Activated CD4-positive, alpha-beta T cell treated with anti-CD3 and anti-CD28 coated beads, Interleukin-10, Interleukin-2, amounts not matched to agents 100 ng/mL and 50 ng/mL, durations not matched to agents 16 hours and 8 hours (primary cell): ENCODE measurements at places on chromosomes 4 and X.

- DNase-seq, result no peak
These were observed 47.9 kb downstream of the JADE3 start for GRCh38 chrX:46959985-46960700.

DNA sequence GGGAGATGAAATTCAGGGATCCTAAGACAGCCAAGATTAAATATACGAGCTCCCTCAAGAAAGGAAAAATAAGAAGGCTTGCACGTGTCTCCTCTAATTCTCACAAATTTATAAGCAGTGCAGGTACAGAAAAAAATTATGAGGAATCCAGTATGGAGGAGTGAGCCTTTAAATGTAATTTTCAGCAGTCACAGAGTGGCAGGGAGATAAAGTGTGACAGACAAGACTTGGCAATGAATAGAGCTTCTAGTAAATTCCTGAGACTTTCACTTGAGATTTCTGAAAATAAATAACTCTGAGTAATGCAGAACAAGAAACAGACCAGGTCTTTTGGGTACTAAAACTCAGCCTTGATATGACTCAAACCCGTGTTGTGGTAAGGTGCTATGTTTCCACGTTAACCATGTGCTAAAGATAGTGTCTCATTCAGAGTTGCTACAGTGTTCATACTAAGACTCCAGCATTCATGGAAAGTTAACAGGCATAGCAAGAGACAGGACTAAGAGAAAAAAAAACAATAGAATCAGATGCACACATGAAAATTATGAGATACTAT, 119.8 kb downstream of the SPOCK3 start:
- no peak for DNase-seq

- DNase-seq, result no peak
These were observed 38.0 kb upstream of the GATB start for GRCh38 chr4:151798678-151799416.

DNA sequence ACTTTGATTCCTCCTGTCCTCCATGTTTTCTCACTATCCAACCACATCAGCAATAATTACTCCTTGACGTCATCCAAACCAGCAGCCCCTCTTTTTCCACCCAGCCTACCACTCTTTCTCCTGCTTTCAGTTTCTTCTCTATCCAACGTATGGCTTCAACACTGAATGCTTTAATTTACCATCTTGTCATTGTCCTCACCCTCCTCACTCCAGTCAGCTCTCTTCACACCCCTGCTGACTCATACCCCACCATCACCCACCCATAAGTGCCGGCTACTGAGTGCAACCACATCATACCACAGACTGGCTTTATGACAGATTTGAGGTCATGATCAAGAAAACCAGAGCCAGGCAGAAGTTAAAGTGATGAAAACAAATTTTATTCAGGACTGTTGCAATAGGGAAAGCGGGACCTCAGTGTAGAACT, 9.8 kb upstream of the ANXA5 start:
- peak; percentile 95 for DNase-seq

DNA sequence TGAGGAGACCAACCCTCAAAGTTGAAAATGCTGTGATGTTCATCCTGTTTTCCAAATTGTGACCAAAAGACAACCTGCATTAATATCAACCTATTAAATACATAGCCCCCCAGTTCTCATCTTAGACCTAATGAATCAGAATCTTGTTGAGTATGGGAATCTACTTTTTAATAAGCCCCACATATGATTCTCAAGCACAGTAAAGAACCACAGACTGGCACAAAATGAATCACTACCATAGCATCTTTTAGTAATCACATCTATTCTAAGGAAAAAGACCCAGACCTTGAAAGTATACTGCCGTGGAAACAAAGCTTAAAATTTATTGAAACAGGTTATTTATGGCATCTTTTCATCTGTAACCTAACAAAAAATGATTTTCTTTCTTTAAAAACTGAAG, 152.9 kb downstream of the STPG2 start:
- DNase-seq, result no peak

DNA sequence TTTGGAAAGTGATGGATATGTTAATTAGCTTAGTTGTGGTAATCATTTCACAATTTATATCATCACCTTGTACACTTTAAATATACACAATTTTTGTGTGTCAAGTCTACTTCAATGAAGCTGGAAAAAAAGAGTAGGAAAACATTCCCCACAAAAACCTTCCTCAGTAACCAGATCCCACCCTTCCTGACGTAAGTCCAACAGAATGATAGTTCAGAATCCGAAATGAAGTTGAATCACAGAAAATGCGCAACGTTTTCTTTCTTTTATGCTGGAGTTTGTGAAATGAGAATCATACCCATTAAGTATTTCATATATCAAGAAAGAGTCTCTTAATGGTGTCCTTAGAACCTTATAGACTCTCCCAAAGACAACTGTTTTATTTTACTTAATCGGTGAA, 292.9 kb downstream of the USP46 start:
- DNase-seq, result no peak

DNA sequence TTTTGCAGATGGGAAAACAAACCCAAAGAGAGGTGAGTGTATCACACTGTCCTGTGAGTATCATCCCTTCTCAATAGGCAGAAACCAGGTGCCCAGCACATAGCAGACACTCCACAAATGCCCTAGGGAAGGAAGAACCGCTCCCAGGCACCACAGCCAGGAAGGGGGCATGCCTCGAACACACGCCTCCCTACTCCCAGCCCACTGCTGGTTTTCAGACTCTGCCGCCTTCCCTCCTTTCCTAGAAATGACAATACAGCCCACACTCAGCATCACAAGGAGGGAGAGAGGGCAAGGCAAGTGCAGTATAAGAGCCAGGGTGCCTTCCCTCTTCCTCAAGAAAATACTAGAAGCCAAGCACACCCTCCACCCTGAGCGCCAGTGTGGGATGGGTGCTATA, 16.2 kb downstream of the JAKMIP1 start:
- no peak for DNase-seq

DNA sequence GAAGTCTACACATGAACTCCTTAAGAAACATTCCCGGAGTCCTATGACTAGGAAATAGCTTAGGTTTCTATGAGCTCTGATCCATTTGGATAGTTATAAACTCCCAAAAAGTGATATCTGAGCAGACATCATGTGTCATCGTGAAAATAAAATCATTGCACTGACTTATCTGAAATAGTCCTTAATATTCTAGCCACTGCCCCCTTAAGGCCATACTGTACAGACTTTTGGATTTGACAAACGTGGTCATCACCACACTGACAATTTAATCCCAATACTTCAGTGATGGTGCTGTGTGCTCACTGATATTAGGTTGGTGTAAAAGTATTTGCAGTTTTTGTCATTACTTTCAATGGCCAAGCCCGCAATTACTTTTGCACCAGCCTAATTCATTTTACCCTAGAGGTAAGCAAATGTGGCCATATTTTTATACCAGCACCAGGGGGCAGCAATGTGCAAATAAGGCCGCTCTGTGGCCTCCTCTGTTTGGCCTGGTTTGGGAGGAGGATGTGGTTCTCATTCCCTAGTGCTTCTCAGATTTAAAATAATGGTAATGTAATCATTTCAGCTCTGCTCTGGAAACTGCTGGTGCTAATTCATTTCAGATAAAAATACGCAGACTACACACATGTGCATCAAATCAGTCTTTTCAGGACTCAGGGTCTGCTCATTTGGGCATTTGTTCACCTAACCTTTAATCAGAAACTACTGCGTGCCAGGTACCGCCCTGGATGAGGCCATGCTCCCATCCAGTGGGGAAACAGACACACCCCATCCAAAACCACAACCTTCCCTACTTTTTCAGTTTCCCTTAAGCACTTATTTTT, 196.4 kb upstream of the C1QTNF7 start:
- peak; percentile 81 for DNase-seq

DNA sequence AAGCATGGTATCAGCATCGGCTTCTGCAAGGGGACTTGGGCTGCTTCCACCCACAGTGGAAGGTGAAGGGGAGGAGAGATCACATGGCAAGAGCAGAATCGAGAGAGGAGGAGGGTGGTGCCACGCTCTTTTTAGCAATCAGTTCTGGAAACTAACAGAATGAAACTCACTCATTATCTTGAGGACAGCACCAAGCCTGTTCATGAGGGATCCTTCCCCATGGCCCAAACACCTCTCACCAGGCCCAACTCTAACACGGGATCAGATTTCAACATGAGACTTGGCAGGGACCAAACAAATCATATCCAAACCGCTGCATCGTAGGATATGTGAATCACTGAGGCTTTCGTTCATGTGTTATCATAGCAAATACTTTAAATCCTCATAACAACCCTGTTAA, 125.5 kb downstream of the GPC3 start:
- no peak for DNase-seq

- no peak for DNase-seq
These were observed 29.2 kb downstream of the MSN start for GRCh38 chrX:65696613-65697012.

DNA sequence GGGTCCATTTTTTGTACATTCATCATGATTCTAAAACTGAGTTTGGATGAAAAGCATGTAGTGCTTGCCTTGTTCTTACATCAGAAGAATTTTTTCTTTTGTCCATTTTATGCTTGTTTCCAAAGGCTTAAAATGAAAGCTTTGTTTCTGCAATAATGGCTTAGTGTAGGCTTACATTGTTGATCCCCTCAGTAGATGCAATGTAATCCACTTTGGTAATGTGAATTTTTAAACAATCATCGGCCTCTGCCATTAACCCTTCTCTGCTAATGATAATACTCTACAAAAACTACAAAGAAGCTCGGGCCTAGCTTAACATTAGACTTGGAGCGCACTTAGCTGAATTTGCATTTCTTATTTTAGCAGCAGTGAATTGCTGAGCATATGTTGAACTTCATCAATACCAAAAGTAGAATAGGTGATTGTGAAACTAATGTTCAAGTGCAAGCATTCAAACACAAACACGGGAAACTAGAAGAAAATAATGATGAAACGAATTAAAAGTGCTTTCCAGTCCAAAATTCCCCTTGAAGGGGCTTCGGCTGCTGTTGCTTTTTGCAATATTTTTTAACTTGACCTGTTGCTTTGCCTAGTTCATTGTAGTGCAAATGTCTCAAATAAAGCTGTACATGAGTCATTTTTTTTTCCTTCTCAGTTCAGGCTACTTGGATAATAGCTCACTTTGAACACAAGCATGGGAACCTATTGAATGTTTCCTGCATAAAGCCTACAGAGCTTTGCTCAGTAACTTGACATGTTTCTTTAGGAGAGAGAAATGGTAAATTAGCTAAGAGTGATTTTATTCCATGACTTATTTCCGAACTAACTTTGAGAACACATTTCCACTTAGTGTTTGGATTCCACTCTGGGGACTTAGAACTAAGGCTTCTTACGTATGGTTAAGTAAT, 66.5 kb downstream of the SLIT2 start:
- no peak for DNase-seq

- no peak for DNase-seq
These were observed 1912.7 kb upstream of the TENM3 start for GRCh38 chr4:180330521-180330920.

- no peak for DNase-seq
These were observed 127.9 kb upstream of the PPP3CA start for GRCh38 chr4:101475246-101475645.

DNA sequence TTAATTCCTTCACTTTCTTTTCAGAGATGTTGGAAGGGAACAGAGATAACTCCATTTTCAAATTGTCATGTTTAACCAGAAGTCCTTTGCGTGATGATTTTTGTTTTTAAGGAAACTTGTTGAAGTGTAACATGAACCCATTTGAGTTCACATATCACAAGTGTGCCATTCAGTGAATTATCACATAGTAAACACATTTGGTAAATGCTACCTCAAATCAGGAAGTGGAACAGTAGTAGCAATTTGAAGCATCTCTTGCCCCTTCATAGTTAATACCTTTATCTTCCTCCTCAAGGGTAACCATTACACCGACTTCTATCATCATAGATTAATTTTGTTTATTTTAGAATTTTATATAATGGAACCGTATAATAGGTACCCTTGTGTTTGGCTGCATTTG, 35.8 kb downstream of the KDM6A start:
- no peak for DNase-seq

GRCh38 chr4:147821555-147821954, 89.7 kb downstream of the ARHGAP10 start:
- peak; percentile 29 for DNase-seq

GRCh38 chr4:51840781-51841180, 2.2 kb upstream of the DCUN1D4 start:
- DNase-seq, result no peak

DNA sequence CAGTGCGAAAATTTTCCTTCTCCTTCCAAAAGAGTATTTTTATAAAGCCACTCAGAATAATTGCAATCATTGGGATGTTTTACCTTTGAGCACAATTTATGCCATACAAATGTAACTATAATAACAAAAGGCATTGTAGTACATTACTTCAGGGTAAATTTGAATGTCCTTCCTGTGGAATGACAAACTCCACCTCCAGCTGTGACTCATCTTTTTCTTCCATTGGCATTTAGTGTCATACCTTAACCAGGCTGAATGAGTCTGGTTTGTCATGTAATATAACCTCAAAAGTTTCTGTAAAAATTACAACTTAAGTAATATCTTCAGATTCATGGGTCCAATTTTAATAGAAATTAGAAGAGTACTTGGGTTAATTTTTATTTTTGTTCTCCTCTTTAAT, 93.3 kb downstream of the TMEM47 start:
- DNase-seq, result no peak

DNA sequence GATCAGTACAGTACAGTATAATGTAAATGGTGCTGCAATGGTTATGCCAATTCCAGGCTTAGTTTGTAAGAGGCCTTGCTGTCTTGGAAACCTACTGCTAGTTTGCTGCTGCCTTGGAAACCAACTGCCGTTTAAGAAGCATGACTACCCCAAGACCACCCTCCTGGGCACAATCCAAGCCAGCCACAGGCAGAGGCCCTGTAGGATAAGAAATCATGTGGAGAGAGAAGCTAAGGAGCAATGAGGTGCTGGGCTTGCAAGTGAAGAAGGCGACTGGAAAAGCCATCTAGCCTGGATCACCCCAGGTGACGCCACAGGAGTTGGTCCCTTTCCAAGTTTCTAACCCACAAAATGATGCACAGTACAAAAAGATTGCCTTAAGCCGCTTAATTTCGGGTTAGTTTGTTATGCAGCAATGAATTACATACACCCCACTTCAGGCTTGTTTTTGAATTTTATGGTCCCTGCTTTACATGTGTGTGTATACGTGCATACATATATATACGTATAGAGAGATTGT, 16.9 kb downstream of the ZFP42 start:
- DNase-seq, result no peak

DNA sequence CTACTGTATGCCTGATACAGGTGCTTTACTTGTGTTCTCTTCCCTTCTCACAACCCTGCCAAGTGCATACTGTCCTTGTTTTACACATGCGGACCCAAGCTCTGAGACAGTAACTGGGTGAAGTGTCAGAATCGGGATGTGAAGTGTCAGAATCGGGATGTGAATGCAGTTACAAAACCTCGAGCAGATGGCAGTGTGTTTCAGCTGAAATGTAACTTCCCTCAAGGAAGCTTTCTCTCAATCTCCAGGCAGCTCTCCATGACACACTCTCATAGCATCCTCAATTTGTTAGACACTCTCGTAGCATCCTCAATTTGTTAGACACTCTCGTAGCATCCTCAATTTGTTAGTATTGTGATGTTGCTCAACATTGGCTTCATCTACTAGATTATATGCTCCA, 1.1 kb upstream of the HPSE start:
- DNase-seq, result no peak

- no peak for DNase-seq
These were observed 409.2 kb downstream of the CCSER1 start for GRCh38 chr4:90536408-90536807.
